H9 (cell line): ENCODE measurements at places on chromosomes 7 and 10.

- no peak for DNase-seq
Observed at GRCh38 chr7:43450894-43451293, 132.0 kb upstream of the STK17A start.

- DNase-seq: peak; percentile 28
Observed at GRCh38 chr7:93723424-93724124, 149.1 kb upstream of the CALCR start.

DNA sequence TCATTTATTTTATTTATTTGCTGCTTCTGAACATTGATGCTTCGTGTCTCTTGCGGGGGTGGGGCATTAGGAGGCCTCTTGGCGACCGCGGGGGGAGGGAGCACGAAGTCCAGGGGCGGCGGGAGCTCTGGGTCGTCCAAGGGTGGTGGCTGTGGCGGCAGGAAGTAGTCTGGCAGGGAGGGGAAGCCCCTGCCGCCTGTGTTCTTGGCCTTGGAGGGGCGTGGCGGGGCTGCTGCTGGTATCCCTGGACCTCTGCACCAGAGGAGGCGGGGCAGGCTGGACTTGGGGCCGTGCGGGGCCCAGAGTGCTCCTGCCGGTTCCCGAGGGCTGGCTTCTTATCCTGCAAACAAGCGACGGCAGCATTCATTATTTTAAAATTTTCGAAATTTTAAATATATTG lies 70.5 kb upstream of the ABI1 start:
- peak; percentile 85 for DNase-seq

- DNase-seq: no peak
Observed at GRCh38 chr10:15879058-15879457, 18.8 kb upstream of the MINDY3 start.

DNA sequence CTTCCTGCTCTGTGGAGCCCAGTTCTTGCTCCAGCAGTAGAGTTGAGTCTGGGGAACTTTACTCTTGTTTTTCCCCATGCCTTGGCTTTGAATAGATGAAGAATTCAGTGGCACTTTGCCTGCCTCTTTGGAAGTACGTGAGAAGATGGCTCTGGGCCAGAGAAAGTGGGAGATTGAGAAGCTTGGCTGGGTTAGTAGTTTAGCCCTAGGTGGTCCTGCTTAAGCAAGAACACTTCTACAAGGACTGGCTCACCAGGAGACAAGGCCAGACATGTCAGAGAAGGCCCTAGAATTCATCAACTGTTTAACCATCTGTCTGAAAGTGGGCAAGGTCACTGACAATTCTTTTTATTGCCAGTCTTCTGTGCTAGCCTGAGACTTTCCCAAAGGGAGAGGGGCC lies 410.3 kb downstream of the TYW1 start:
- no peak for DNase-seq

GRCh38 chr7:143811-144453 lies 48.4 kb upstream of the FAM20C start:
- no peak for DNase-seq

DNA sequence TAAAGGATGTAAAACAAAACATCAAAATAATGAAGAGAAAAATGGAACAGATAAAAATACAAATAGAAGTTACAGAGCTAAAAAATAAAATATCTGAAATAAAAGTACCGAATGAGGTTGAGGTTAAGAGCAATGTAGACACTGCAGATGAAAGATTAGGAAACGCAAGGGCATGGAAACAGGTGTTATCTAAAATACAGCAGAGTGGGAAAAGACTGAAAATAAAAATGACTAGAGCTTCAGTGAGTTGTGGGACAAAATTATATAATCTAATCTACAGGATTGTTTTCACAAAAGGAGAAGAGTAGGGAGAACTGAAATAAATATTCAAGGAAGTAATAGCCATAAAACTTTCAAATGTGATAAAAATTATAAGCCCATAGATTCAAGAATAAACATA lies 123.8 kb downstream of the PTEN start:
- DNase-seq: no peak

- DNase-seq: no peak
Observed at GRCh38 chr10:76244061-76244686, 812.8 kb downstream of the LRMDA start.

GRCh38 chr7:144011458-144012230 lies 11.5 kb downstream of the OR6B1 start:
- DNase-seq: no peak

DNA sequence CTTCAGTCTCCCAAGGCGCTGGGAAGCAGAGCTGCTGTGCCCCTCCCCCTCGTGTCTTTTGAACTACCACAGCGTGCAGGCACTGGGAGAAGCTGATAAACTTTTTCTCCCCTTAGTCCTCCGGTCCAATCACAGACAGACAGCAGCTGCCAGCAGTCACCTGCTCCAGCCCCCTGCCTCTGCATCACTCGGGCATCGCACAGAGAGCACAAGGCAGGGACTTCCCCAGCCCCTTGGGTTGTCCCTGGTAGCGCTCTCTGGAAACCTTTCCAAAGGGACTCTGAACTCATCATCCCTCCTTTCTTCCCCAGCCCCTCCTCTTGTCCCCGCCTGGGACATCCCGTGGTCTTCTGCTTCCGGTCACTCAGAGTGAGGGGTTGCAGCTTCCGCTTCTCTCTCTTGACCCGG lies 1.4 kb upstream of the NEUROG3 start:
- DNase-seq: peak; percentile 84

- no peak for DNase-seq
Observed at GRCh38 chr7:117688126-117688525, 185.1 kb downstream of the CTTNBP2 start.

DNA sequence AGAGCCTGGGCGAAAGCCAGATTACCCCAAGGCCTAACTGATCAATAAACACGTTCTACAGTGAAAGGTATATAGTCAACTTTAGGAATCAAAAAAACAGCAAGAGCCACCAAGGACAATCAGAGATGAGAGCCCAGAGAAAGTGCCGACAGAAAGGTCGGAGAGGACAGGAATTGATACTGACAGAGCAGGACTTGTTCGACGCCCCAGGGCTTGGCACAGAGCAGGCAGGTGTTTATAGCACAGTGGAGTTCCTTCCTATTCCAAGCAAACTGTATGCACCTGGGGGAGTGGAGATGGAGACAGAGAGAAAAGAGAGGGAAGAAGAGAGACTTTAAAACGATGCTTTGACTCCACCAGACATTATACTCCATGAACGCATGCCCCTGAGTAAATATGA lies 39.5 kb downstream of the PPP1R3C start:
- no peak for DNase-seq
